ENCODE measurements at places on chromosomes 2 and 18.
A peak's percentile ranks its signal among the peaks of the same experiment; 100 is the strongest.

- no peak for DNase-seq
Observed at GRCh38 chr2:2191110-2191707, 139.9 kb downstream of the MYT1L start.

DNA sequence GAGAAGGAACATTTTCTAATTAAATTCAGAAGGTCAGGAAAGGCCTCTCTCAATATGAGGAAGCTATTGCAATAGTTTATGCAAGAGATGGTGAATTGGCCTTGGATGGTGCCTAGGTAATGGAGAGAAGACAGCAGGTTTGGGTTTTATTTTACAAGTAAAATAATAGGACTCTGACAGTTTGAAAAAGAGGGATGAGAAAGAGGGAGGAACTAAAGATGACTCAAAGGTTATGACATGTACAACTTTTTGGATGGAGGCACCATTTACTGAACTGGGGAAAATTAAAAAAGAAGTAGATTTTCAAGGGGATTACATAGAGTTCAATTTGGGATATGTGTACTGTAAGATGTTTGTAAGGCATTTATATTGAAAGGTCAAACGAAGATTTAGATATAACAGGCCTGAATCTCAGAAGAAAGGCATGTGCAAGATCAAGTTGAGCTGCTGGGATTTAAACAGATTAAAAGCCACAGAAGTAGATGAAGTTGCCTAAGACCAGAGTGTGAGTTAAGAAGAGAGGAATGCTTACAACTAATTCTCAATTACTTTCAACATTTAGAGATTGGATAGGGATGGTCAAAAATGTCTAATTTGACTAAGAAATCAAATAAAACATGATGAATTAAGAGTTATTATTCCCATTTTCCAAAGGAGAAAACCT, 12.3 kb upstream of the ASNSD1 start:
- no peak for DNase-seq

DNA sequence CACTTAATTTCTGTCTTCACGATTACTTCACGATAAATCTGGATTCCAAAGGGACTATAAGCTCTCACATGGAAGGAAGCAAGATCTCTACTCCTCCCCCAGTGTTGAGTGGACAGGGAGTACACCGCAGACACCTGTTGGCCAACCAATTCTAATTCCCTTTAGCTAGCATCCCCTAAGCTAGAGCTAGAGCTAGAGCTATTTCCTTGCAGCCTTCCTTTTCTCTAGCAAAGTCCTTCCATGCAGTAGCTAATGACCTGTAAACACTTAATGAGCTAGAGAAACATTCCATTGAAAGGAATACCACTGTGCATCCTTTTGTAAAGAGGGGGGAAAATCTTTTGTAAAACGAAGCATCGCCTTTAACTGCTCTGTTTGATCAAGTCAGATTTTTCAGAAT, 56.5 kb downstream of the BCL11A start:
- DNase-seq: no peak

DNA sequence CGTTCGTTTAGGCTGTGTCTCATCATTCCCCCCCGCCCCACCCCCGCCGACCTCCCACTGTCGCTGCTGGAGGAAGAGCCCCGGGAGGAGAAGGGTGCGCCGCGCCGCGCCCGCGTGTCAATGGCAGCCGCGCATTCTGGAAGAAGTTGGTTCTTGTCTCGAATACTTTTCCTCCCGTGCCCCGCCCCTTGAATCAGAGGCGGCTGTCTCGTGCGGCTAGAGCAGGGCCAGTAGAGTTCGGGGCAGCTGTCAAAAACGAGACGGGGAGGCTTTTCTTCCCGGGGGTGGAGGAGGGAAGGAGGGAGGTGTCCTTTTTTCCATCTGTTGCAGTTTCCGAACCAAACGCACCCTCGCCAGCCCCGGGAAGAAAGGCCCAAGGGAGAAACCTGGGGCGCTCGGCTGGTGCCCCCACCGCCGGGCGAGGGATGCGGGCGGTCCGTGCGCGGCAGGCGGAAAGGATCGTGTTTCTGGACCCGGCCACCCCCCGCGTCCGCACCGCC, 410 bp upstream of the TGIF1 start:
- DNase-seq: no peak

- no peak for DNase-seq
Observed at GRCh38 chr2:172050479-172051125, 34.7 kb upstream of the DLX1 start.

DNA sequence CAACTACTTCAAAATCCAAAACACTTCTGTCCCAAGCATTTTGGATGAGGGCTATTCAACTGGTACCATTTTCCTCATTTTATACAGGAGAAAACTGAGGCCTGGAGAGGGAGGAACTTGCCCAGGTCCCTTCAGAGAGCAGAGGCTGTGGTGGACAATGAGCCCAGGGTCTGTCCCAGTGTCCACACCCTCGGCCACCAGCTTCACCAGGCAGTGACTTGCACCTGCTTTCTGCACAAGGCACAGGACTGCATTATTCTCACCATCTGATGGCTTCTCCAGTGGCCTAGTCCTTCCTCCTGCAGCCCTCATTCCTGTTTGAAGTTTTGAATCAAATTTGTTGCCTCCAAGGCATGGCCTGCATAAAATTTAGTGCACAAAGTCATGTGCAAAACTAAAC, 53.3 kb downstream of the RNF144A start:
- no peak for DNase-seq

GRCh38 chr2:43207553-43208300, 18.7 kb downstream of the ZFP36L2 start:
- DNase-seq: no peak

- DNase-seq: no peak
Observed at GRCh38 chr18:80046011-80046410, 11.8 kb downstream of the RBFA start.

GRCh38 chr2:192243488-192243887, 48.8 kb upstream of the TMEFF2 start:
- peak; percentile 42 for DNase-seq

DNA sequence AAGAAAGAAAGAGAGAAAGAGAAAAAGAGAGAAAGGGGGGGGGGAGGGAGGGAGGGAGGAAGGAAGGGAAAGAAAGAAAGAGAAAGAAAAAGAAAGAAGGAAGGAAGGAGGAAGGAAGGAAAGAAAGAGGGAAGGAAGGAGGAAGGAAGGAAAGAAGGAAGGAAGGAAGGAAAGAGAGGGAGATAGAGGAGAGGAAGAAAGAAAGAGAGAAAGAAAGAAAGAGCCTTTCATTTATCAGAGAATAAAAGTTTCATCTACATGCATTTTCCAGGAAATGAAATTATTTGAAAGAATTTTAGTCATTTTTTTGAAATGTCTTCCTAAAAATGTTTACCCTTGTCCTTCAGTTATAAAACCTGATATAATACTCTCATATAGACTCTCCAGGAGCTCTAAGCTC, 172.4 kb downstream of the TRABD2A start:
- no peak for DNase-seq

DNA sequence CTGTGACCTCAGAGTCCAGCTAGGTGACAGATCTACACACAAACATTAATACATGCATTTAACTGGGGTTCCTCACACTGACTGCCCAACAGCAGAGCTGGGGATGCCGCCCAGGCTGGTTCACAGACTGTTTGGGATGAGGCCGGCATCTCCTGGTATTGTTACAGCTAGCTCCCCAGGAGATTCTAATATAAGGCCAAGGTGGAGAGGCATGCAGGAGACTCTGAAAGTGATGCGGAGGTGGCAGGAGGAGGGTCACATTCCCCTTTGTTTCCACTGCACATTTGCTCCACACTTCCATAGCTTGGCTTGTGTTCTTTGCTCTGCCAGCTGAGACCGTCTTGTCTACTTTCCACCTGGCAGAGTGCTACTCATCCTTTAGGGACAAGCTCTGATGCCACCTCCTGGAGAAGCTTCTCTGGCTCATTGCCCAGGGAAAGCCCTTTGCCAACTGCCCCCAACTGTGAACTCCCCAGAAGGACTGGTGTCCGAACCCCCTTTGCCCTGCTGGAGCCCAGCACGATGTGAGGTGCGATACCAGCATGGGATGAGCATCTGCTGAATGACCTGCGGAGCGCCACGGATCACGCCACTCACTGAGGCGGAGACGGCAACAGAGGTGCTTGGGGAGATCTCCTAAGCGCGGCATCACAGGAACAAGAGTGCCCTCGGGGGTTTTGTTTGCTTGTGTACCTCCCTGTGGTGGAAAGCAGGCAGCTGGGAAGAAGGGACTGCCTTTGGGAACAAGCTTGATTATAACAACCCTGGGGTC, 88.8 kb downstream of the UXS1 start:
- DNase-seq: no peak
